Activated CD8-positive, alpha-beta memory T cell treated with anti-CD3 and anti-CD28 coated beads for 1 hour (primary cell): ENCODE measurements at places on chromosomes 5 and 9.

DNA sequence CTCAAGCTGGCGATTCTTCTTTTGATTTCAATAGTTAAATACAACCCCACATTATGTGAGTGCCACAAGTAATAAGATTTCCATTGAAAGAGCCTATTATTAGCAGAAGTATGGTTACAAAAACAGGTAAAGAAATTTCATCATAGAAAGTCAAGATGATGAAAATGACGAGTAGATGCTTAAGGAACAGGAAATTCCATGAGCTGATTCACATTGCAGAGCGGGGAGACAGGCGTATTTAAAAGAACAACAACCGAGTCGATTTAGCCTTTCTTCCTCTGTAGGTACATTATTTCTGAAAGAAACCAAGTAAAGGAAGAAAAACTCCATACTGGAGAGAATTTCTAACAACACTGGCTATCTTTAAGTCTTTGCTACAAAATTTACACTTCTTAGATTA, 310.4 kb downstream of the SLF1 start:
- no peak for DNase-seq

DNA sequence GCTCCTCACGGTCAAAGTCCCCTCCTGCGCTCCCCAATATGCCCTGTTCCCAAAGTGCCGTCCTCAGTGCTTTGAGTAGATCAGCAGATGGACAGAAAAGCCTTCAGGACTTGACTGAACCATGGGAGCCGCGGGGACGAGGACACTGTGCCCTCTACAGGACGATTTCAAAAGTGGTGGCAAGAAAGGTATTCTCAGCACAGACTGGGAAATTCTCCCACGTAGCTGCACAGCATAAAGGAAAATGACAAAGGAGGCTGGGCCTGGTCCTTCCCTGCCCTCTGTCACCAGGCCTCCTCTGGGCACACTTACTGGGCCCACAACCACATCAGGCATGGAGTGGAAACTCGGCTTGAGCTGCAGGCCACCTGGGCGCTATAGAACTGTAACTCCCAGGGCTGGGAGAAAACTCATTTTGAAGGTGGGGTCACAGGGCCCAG, 16.7 kb upstream of the MTMR12 start:
- DNase-seq, result peak; percentile 28

- DNase-seq, result no peak
Observed at GRCh38 chr5:160867976-160868375, 16.0 kb upstream of the ATP10B start.

DNA sequence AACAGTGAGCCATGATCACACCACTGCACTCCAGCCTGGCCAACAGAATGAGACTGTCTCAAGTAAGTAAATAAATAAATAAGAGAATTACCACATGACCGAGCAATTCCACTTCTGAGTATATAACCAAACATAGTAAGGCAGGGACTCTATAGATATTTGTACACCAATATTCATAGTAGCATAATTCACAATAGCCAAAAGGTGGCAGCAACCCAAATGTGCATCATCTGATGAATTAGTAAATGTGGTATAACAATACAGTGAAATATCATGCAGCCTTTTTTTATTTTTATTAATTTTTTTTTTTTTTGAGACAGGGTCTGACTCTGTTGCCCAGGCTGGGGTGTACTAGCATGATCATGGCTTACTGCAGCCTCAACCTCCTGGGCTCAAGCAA, 33.1 kb downstream of the ALDH7A1 start:
- no peak for DNase-seq

DNA sequence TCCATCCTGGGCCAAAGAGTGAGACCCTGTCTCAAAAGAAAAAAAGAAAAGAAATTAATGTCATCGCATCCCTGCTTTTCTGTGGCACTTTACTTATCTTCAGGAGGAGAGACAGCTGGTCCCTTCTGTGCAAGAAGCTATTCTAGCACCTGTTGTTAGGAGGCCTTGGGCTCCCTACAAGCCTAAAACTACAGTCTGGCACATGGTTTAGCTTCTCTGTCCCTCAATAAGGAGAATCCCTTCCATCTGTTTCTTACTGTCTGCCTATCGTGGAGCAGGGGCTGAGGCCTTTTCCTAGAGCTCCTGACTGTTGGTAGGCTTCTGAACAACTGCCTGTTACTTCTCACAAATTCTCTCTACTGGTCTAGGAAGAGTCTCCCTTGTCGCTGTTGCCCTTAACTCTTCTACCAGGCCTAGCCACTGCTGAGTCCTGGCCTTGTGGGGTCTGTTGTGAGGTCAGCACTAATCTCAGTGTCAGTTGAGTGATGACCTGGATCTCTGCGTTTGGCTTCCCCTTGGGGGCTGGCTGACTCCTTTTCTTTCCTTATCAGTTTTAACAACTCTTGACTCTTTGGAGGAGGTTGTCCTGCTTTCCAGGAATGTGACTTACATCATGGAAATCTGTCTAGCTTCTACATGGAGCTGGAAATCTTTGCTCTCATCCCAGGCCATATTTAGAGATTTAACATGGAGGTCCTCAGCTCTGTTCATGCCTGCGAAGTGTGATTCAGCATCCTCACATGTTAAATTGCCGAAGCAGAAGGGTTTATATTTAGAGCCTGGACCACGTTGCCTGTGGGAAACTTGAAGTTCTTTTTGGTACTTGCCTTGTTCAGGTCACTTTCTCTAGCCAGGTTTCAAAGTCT, 5.7 kb upstream of the GARNL3 start:
- no peak for DNase-seq

- no peak for DNase-seq
Observed at GRCh38 chr5:78300464-78301045, 6.1 kb upstream of the AP3B1 start.
